ENCODE measurements at places on chromosomes 13 and 19. TPM values are rescaled to one million over a fixed set of nuclear protein-coding genes. Genes with fewer than 3 reads are reported as not detected.

BCAM gene
- total RNA-seq, result 178 TPM

ACTN4 gene
- 668 TPM for total RNA-seq

SERP2 gene
- total RNA-seq, result 3.8 TPM

CPAMD8 gene
- 36.4 TPM for total RNA-seq

SSC5D gene
- 58.3 TPM for total RNA-seq

DNA sequence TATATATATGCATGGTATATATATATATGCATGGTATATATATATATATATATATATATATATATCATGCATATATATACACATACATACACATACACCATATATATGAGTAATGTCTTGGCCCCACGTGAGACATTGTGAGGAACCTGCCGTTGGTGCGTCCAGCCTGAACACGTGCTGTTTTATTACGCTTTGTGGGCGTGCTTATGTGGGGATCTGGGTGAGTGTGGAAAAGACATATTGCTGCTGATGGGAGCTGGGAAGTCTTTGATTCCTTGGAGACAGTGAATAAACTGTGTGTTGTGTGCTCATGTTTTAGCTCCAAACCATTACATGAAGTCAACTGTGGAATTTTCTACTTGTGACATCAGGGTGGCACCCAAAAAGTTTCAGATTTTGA lies 28.9 kb downstream of the KCTD15 start:
- H3K27ac ChIP-seq, result no peak overlapping the region
- no peak overlapping the region for H3K4me3 ChIP-seq
- no peak for DNase-seq

GRCh38 chr19:15418231-15418578 lies 583 bp downstream of the AKAP8L start:
- H3K4me1 ChIP-seq, result peaks cover 20% of the 10 kb centered on the region
- H3K4me3 ChIP-seq, result peak overlapping the region; percentile 84
- peak overlapping the region; percentile 79 for H3K27ac ChIP-seq
- peaks cover 9% of the 10 kb centered on the region for H3K36me3 ChIP-seq

GRCh38 chr19:57583521-57584416 lies at the start of gene ZIK1:
Gene ZIK1 (plus strand): TSS chr19:57584145. CDS start chr19:57584357, 212 bp downstream.
- H3K4me3 ChIP-seq, result peak within 1 kb of the TSS; percentile 72
- H3K27ac ChIP-seq, result no peak within 1 kb of the TSS
- no peaks in the 10 kb centered on the region for H3K27me3 ChIP-seq
- peak; percentile 43 for DNase-seq

GRCh38 chr13:87671031-87671752 lies at the start of gene SLITRK5:
Gene SLITRK5 (plus strand): TSS chr13:87671371. CDS start chr13:87675389, 4,018 bp downstream.
- H3K27ac ChIP-seq, result no peak within 1 kb of the TSS
- DNase-seq, result no peak
- H3K4me3 ChIP-seq, result peak within 1 kb of the TSS; percentile 67
- H3K27me3 ChIP-seq, result peaks cover 4% of the 10 kb centered on the region

- no peaks in the 10 kb centered on the region for H3K4me1 ChIP-seq
- H3K4me3 ChIP-seq, result no peak overlapping the region
- no peaks in the 10 kb centered on the region for H3K36me3 ChIP-seq
- no peaks in the 10 kb centered on the region for H3K27me3 ChIP-seq
These were observed 72.4 kb upstream of the CLDN10 start for GRCh38 chr13:95480131-95480545.

DNA sequence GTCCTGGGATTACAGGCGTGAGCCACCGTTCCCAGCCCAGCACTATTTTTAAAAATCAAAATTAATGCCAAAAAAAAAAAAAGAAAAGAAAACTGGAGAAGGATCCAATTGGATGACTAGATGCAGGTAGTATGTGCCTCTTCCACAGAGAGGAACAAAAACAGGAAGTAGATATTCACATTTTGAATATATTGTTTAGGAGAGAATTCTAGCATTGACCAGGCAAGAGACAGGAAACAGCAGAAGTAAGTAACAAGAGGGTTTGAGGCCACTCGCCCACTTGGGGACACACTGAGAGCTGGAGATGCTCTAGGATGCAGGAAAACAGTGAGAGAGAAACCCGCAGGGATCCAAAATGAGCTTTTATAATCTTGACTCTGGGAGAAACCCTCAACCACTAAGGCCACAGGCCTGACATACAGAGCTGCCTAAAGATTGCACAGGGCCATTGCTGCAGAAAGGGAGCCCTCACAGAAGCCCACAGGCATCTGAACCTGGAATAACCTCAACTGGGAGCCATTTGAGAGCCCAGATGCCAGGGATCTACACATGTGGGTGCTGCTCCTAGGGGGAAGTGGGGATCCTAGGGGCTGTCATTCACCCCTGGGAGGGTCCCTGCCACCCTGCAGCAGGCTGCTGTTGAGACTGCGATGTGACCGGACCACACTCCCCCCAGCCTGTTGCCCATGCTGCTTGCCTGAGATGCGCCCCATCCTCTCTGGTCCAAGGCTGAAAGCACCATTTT lies 28.2 kb downstream of the IGFL2 start:
- DNase-seq, result no peak
- no peaks in the 10 kb centered on the region for H3K4me1 ChIP-seq
- H3K36me3 ChIP-seq, result no peaks in the 10 kb centered on the region
- no peak overlapping the region for H3K27ac ChIP-seq
- H3K27me3 ChIP-seq, result no peaks in the 10 kb centered on the region
- H3K4me3 ChIP-seq, result no peak overlapping the region

GRCh38 chr19:30566681-30567420 lies 194.7 kb downstream of the ZNF536 start:
- no peaks in the 10 kb centered on the region for H3K36me3 ChIP-seq
- no peak for DNase-seq
- no peak overlapping the region for H3K27ac ChIP-seq
- no peaks in the 10 kb centered on the region for H3K27me3 ChIP-seq

DNA sequence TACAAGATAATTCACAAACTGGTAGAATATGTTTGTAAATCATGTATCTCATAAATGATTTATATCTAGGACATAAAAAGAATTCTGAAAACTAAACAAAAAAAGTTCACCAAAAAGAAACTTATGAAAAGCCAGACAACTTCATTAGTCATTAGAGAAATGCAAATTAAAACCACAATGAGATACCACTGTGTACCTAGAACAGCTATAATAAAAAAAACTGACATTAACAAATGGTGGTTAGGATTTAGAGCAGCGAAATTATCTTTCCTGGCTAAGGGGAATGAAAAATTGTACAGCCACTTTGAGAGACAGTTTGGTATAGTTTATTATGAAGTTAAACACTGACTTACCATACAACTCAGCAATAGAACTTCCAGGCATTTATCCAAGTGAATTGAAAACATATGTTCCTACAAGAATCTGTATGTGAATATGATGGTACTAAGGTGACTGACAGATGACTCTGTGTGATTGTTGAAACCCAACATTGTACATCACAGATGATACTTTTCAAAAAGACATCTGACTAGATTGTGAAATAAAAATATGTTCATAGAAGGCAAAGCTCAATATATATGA lies 41.8 kb downstream of the UGGT2 start:
- no peaks in the 10 kb centered on the region for H3K27me3 ChIP-seq
- no peak overlapping the region for H3K27ac ChIP-seq
- no peak overlapping the region for H3K4me3 ChIP-seq
- no peaks in the 10 kb centered on the region for H3K36me3 ChIP-seq
- DNase-seq, result no peak

GRCh38 chr19:1650650-1651567 lies 1.5 kb downstream of the TCF3 start:
- H3K36me3 ChIP-seq, result no peaks in the 10 kb centered on the region
- H3K4me3 ChIP-seq, result peak overlapping the region; percentile 93
- no peaks in the 10 kb centered on the region for H3K27me3 ChIP-seq
- no peak for DNase-seq

GRCh38 chr19:10422046-10422461 lies 1.7 kb downstream of the PDE4A start:
- H3K36me3 ChIP-seq, result no peaks in the 10 kb centered on the region
- H3K4me1 ChIP-seq, result peaks cover 9% of the 10 kb centered on the region
- no peak for DNase-seq
- peaks cover 17% of the 10 kb centered on the region for H3K27me3 ChIP-seq
- no peak overlapping the region for H3K4me3 ChIP-seq

DNA sequence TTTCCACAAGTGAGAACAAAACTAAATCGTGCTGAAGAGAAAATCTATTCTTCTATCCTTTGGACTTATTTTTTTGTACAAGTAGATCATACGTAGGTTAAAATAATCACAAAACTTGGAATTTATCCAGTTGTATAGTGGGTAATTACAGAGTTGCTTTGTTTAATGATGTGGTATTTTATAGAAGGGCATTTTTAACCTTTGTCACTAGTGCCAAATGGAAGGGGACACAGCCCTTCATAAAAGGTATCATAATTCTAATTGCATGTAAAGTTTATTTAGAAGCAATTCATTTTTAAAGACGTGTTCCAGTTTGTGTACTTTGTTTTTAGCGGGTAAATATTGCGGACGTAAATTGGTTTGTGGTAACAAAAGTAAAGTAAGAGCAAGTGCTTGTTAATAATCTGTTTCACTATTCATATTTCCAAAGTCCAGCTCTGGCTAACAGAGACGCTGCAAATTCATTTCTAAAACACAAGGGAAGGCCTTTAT lies 99.5 kb downstream of the ERCC5 start:
- DNase-seq, result no peak
- H3K36me3 ChIP-seq, result no peaks in the 10 kb centered on the region
- H3K4me3 ChIP-seq, result no peak overlapping the region
- H3K27ac ChIP-seq, result no peak overlapping the region

DNA sequence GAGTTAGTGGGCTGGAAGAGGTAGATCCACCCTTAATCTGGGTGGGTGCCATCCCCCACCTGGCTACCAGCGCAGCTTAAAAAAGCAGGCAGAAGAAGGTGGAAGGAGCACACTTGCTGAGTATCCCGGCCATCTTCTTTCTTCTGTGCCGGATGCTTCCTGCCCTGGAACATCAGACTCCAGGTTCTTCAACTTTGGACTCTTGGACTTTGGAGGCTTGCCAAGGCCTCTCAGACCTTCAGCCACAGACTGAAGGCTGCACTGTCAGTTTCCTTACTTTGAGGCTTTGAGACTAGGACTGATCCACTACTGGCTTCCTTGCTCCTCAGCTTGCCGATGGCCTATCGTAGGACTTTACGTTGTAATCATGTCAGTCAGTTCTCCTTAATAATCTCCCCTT lies 127.6 kb upstream of the GPC6 start:
- H3K4me3 ChIP-seq, result no peak overlapping the region
- H3K36me3 ChIP-seq, result no peaks in the 10 kb centered on the region
- no peaks in the 10 kb centered on the region for H3K27me3 ChIP-seq

DNA sequence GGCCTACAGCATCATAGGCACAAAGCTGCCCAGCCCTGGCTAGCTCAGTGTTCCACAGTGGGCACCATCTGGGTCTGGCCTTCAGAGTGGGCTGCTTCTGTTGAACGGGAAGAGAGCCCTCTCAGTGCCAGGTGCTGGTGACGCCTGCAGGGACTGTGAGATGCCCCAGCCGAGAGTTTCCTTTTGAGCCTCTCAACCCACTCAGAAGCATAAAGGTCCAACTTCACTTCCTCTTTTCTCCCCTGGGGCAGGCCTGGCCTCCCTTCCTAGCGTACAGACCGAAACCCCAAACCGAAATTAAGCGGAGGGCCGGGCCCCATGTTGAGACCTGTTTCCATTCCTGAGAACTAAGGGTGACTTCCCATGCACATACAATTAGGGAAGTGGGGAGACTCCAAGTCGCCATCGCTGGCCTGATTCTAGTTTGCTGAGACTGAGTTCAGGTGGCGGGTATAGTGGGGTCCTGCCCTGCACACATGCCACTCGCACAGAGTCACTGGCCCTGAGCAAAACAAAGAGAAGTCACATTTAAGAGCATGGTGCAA lies 6.9 kb downstream of the RAB8A start:
- DNase-seq, result no peak
- H3K27ac ChIP-seq, result no peak overlapping the region
- no peaks in the 10 kb centered on the region for H3K27me3 ChIP-seq

DNA sequence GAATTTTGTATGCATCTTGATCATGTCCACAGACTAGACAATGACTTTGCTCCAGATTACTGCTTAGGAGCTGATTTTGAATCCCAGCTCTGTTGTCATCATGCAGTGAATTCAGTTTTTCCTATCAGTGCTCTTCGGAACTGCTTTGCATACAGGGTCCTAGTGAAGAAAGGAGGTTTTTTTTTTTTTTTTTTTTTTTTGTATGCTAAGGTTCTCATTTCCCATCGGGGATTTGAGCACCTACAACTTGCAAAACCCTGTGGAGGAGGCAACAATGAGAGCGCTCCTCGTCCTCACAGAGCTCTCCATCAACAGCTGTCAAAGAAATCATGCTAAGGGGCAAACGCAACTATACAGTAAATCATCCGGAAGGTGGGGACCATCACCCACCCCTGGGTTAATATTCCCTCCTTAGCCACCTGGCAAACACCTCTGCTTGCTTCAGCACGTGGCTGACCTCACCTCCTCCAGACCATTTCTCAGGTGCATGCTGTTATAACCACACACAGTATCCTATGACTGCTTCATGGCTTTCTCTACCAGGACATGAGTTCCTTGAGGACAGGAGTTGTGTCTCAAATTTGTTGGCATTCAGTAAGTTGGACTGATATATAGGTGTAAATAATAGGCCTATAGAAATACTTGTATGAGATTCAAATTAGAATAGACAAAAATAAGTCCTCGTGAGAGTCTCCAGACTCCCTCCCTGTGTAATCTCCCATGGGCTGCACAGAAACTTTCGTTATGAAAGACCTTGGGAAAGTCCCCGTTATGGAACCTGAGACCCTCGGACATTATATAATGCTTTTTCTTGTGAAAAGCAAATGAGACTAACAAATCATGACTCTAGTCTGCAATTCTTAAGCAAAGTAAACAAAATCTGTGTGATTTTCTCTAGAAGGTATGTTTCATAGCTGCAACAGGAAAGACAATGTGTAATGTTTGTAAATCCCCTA lies 113.8 kb downstream of the KATNAL1 start:
- H3K4me1 ChIP-seq, result no peaks in the 10 kb centered on the region
- no peak for DNase-seq
- no peaks in the 10 kb centered on the region for H3K27me3 ChIP-seq
- H3K27ac ChIP-seq, result no peak overlapping the region

GRCh38 chr19:340620-341385 lies 3.8 kb downstream of the MIER2 start:
- DNase-seq, result no peak
- H3K4me3 ChIP-seq, result no peak overlapping the region
- peaks cover 36% of the 10 kb centered on the region for H3K4me1 ChIP-seq
- H3K27me3 ChIP-seq, result no peaks in the 10 kb centered on the region
- H3K36me3 ChIP-seq, result no peaks in the 10 kb centered on the region
- no peak overlapping the region for H3K27ac ChIP-seq

DNA sequence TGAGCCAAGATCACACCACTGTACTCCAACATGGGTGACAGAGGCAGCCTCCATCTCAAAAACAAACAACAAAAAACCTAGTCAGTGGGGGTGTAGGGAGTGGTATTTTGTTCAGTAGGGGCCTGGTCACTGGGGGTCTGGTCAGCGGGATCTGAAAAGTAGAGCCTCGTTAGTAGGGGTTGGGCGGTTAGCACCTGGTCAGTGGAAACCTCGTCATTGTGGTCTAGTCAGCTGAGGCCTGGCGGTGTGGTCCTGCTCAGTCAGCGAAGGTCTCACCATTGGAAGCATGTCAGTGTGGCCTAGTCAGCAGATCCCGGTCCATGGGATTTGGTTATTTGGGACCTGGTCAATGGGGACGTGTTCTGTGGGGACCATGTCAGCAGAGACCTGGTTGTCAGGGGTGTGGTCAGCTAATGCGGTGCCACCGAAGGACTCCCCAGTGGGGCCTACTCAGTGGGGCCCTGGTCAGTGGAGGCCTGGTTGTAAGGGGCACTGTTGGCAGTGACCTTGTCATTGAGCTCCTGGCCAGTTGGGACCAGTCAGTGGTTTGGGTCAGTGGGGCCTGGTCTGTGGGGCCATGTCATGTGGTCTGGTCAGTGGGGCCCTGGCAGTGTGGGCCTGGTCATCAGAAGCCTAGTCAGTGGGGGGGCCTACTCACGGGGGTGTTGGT lies 63.0 kb upstream of the TPM4 start:
- H3K27ac ChIP-seq, result no peak overlapping the region
- DNase-seq, result no peak
- H3K36me3 ChIP-seq, result no peaks in the 10 kb centered on the region
- H3K4me1 ChIP-seq, result no peaks in the 10 kb centered on the region

Measured in thoracic aorta (tissue), 2 donors.